A549 treated with CpdA at 1 μM for 4 hours (cell line): ENCODE measurements at places on chromosomes 5 and 9. TPM values are rescaled to one million over a fixed set of nuclear protein-coding genes. Genes with fewer than 3 reads are reported as not detected.

SPINK6 gene
- total RNA-seq = 0.26 to 1.4 TPM (median 0.37 TPM) in 5 replicates

PCDHB9 gene
- total RNA-seq = 0.01 to 0.03 TPM in 2 of 5 replicates, not detected in the others

SLC36A3 gene
- total RNA-seq = not detected in 5 replicates

SPINK5 gene
- total RNA-seq = not detected in 5 replicates

PCDHGA9 gene
- total RNA-seq = 0.06 to 0.14 TPM (median 0.08 TPM) in 3 of 5 replicates, not detected in the others

NTMT1 gene
- 89.4 to 107 TPM (median 97.7 TPM) in 5 replicates for total RNA-seq

PCDHA2 gene
- 0.03 to 0.10 TPM (median 0.05 TPM) in 5 replicates for total RNA-seq

PCDHGB4 gene
- 0.66 to 1.0 TPM (median 0.73 TPM) in 5 replicates for total RNA-seq

TLX3 gene
- total RNA-seq = not detected in 5 replicates

AP3B1 gene
- total RNA-seq = 31.7 to 33.9 TPM (median 32.9 TPM) in 5 replicates

TPRN gene
- 5.6 to 11.1 TPM (median 10.3 TPM) in 5 replicates for total RNA-seq

DDX4 gene
- 0.02 TPM in 1 of 5 replicates, not detected in the others for total RNA-seq

OSTF1 gene
- total RNA-seq = 14.4 to 19.3 TPM (median 15.3 TPM) in 5 replicates

GABRA1 gene
- total RNA-seq = not detected in 5 replicates

PCDHA4 gene
- 1.4 to 2.0 TPM (median 1.7 TPM) in 5 replicates for total RNA-seq

CCL27 gene
- total RNA-seq = 0.23 to 0.66 TPM (median 0.32 TPM) in 3 of 5 replicates, not detected in the others

IL3 gene
- not detected in 5 replicates for total RNA-seq

SLC2A8 gene
- total RNA-seq = 11.2 to 15.4 TPM (median 14.6 TPM) in 5 replicates

PHYHD1 gene
- 0.13 TPM in 1 of 5 replicates, not detected in the others for total RNA-seq

CDH10 gene
- total RNA-seq = 0.22 to 0.32 TPM (median 0.30 TPM) in 5 replicates
